ENCODE measurements at places on chromosomes 1 and 21. TPM values are rescaled to one million over a fixed set of nuclear protein-coding genes. Genes with fewer than 3 reads are reported as not detected.

Gene RNU1-4
- polyA plus RNA-seq: not detected

DNA sequence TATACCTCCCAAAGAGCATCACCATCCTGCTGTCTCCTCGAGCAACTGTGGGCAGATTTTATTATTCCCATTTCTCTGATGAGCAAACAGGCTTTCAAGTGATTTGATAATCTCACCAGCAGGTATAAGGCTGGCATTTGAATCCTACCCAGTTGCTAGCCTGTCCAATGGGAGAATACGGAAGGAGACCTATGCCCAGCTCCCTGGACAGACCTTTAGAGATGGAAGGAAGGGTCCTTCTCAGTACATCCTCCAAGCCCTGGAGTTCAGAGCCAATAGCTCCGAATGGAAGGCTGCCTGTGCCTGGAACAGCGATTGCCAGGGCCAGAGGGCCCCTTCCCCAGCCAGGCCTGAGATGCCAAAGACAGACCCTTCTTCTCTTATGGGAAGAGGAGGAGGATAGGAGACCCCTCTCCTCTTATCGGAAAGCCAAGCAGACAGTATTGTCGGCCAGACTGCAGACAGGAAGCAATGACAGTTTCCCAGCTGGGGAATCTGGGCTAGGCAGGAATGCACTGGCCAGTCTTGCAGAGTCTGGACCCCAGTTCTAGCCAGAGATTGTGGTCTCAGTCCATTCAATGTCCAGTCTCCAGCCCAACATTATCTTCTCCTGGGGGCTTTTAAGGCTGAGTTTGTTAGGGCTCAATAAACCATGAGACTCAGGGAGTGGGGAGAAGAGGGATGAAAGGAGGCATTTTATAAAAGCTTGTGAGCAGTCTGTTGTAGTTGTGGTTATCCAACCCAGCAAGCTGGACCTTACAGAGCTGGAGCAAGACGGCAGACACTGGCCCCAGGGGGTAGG lies 2.0 kb downstream of the IFFO2 start:
- no peak for DNase-seq

DNA sequence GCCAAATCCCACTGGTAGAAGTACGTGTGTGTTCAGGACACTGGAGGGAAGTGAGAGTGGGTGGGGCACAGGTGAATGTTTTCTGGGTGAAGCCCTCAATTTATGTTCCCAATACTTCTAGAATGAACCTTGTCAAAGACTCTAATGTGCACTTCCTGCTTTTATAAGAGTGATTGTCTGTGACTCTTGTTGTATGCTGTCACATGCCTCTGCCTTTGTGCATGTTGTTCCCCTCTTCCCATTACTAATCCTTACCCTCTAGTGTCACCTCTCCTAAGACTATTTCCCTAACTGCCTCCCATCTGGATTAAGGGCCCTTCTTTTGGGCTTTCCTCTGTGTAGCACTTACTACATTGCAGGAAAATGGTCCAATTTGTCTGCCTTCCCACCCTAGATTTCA lies 2.5 kb upstream of the LINGO4 start:
- no peak for DNase-seq

DNA sequence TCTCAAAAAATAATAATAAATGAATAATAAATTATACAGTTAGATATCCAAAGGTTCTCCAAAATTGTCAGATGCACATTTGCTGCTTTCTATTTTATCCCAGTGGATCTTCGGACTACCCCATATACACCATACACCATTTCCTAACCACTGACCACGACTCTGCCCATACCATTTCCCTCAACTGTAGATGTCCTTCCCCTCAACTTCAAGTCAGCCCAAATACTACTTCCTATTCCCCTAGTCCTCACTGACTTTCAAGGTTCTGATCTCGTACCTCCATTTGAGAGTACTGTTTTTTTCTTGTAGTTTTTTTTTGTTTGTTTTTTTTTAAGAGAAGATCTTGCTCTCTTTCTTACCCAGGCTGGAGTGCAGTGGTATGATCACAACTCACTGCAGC lies 19.6 kb downstream of the EIF4G3 start:
- DNase-seq: no peak

Gene EPS8L3
- 0.37 TPM for polyA plus RNA-seq

DNA sequence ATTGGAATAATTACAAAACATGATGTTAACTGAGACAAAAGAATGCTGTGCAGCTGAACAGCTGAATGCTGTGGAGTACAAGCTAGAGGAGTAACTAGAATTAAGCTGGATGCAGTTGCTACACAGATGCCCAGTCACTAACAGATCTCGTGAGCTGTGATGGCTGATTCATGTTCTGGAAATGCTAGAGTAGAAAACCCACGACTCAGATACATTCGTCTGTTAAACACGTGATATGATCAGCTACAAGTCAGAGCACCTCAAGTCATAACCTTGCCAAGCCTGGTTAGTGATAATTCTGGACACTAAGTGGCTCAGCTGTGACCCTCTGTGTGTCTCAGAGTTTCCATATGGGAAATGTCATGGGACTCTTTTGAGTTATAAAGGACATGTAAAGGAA lies 89.7 kb upstream of the ESRRG start:
- no peak for DNase-seq

- no peak for DNase-seq
Observed at GRCh38 chr1:45510972-45511527, 10.6 kb downstream of the PRDX1 start.

DNA sequence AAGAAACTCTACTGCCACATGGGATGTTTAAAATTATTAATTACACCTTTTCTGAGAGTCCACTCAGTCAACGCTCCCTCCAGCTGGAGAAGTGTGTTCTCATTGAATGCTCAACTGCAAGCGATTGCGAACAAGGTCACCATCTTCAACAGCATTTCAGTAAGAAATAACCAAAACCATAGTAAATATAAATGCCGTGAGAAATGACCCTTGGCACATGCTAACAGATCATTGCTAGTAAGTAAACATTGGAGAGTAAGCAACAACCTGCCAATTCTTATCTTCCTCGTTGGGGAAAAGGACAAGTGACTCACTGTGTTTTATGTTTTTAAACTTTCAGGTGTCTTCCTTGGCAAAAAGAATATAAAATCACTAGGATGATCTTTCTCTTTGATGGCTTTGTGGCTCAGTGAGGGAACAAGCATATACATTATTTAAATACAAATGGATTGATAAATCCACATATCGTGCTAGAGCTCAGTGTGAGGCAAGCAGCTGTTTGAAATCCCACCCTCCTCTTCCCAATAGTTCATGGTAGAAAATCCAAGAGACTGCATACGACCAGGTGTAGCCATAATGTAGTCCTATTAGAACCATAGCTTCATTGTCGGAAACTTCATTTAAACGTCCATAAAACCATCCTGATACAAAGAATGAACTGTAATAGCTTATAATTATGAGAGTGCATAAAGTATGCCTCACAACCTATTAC lies 214.6 kb downstream of the GRIK1 start:
- DNase-seq: no peak

DNA sequence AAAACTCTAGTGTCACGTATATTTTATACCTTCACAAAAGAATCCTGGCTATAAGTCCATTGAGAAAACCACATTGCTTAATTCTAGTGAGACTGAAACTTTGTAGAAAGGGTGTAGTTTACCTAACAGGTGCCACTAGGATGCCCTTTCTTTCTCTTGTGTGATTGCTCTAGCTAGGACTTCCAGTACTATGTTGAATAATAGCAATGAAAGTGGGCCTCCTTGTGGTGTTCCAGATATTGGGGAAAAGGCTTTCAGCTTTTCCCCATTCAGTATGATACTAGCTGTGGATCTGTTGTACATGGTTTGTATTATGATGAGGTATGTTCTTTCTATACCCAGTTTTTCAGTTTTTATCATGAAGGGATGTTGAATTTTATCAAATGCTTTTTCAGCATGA lies 39.7 kb upstream of the CHODL start:
- DNase-seq: no peak

Gene CLCN6
- 27.8 TPM for polyA plus RNA-seq

- DNase-seq: no peak
Observed at GRCh38 chr21:35265170-35265877, 216.2 kb upstream of the RUNX1 start.

- no peak for DNase-seq
Observed at GRCh38 chr1:162857850-162858249, 3.1 kb downstream of the CCDC190 start.

- no peak for DNase-seq
Observed at GRCh38 chr1:205716371-205717132, 33.4 kb downstream of the NUCKS1 start.

Gene LDLRAD1
- not detected for polyA plus RNA-seq

Gene ATP1A4
- polyA plus RNA-seq: 0.26 TPM

DNA sequence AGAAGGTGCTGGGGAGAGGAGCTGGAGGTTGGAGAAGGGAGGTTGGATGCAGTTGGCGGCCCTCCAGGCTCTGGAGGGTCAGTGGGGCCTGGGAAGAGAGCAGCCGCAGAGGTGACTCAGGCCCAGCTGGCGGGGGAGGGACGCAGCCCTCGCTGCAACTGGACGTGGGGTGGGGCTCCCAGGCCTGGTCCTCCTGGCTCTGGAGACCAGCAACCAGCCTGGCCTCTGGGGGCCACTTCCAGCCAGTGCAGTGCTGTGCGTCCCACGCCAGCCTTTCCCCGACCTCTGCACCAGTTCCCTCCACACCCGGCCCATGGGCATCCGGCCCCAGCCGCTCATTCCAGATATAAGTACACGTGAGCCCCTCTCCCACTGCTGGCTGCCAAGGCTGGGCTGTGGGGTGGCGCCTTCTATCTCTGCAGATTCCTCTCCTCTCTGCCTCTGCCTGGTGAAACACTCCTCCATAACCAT lies 38.0 kb upstream of the COL18A1 start:
- no peak for DNase-seq

- no peak for DNase-seq
Observed at GRCh38 chr1:218942431-218942830, 231.2 kb upstream of the LYPLAL1 start.

DNA sequence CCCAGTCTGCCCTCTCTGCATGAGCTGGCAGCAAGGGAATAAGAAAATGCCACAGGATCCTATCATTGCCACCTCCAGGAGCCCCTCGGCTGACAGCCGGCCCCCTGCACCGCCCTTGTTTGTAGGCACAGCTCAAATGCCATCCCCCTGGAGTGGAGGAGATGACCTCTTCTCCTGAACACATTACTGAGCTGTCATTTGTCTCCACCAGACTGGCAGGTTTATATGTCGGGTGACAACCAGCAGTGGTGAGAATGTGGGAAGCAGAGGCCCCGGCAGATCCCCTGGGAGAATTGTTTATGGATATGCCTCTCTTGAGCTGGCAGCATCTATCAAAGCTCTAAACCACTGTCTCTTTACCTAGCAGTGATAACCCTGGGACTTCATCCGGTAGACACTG lies 135.4 kb upstream of the FMN2 start:
- DNase-seq: no peak

GRCh38 chr1:171252482-171252881 lies 4.2 kb downstream of the FMO1 start:
- DNase-seq: no peak

Gene TEDDM1
- 0.19 TPM for polyA plus RNA-seq

DNA sequence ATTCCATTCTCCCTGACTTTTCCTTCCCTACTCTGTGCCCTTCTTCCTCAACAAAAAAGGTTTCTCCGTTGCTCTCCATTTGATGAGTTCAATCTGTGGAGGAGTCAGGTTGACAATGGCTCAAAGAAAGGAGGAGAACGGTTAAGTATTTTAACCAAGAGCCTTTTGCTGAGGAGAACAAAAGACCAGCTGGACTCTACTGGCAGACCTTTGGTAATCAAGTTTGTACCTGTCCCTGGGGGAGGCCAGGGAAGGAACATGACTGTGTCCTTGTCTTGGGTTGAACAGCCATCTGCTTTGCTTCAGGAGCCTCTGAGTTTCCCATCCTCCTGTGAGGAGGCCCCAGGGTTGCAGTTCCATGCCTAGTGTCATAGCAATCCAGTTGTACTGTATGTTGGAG lies 29.9 kb downstream of the TTF2 start:
- DNase-seq: no peak

Gene COL16A1
- 49.1 TPM for polyA plus RNA-seq

Gene TAF1A
- 16.0 TPM for polyA plus RNA-seq

DNA sequence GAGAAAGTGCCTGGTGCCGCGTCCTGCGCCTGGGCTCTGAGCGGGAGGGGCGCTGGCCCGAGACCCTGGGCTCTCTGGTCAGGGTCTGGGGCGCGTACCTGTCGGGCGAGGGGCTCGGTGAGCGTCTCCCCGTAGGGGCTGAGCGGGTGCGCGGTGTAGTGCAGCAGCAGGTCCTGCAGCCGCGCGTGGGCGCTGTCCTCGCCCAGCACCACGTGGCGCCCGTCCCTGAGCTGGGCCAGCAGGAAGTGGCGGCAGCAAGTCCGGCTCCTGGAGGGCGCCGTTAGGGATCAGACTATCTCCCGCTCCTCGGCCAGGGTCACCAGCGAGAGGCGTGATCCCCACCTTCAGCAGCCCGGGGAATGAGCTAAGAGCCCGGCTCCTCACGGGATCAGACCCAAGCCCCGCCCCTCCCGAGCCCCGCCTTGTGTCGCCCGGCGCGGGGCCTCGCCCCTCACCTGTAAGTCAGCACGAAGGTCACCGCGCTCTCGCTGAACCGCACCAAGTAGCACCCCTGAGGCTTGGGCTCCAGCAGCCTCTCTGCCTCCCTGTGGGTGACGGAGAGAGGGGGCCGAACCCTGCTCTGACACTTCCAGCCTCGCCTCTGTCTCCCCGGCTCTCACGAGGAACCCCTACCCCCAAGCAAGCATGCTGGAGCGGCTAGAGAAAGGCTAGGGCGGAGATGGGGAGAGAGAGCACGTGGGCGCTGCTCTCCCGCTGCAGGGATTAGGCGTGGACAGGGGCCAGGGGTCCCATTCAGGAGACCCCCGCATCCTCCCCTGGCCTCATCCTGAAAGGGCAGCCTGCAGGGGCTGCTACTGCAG lies 2.7 kb downstream of the SH2D2A start:
- DNase-seq: no peak

Gene PCSK9
- 1.2 TPM for polyA plus RNA-seq

DNA sequence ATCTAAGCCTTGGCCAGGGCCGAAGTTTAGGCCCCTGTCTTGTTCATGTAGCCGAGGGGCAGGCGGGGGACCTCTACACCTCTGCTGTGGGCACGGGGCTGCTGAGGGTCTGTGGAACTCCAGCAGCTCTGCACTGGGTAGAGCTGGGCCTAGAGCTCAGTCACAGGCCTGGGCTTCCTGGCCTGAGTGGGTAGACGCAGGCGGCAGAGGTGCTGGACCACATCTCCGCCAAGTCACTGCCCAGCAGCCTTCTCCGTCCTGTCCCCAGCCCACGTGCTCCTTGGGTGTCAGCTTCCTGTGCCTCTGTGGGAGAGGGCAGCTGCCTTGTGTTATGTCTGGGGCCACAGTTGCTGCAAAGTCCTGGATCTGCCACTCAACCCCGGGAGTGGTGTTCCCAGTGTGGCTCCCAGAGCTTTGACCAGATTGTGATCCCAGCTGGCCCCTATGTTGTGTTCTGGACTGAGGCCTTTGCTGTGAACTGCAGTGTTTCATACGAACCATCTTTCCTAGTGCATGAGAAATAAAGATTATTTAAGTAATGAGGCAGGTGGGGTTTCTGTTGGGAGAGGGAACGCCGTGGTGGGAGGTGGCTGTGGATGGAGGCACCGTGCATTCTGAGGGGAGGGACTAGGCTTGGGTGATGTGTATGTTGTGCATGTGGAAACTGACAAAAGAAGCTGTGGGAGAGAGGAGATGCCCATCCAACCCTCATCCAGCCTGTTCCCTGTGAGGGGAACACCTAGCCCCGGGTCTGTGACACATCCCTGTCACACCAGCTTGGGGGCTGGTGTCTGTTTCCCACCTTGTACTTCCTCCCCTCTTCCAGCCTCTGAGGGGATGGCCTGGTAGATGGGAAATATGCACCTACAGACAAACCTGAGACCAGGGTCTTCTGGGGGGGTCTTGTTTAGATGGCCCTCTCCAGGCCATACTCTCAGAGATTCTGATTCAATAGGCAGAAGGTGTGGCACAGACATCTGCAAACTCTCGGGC lies 12.2 kb downstream of the AMPD2 start:
- no peak for DNase-seq

GRCh38 chr1:59967780-59968179 lies 41.2 kb upstream of the CYP2J2 start:
- DNase-seq: no peak
